ENCODE measurements at places on chromosomes 7 and 10.

- no peak for DNase-seq
Observed at GRCh38 chr10:110710621-110711020, 66.5 kb downstream of the RBM20 start.

- no peak for DNase-seq
Observed at GRCh38 chr7:26369593-26369992, 77.9 kb downstream of the SNX10 start.

DNA sequence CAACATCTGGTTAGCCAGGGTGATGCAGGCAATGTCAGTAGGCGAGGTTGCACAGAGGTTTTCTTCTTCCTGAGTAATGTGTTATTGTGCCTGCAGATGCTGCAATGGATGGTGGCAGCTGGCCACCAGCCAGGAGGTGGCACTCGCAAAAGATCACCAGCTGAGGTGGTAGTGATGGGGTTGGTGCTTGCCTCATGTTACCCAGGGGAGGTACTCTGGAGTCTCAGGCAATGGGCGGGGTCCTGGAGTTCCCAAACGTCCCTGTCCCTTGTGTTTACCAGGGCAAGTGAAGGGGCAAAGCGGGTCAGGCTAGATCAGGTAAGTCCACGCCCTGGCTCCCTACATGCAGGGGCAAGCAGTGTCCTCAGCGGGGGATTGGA is 21.1 kb downstream of the CLRN3 start:
- no peak for DNase-seq

DNA sequence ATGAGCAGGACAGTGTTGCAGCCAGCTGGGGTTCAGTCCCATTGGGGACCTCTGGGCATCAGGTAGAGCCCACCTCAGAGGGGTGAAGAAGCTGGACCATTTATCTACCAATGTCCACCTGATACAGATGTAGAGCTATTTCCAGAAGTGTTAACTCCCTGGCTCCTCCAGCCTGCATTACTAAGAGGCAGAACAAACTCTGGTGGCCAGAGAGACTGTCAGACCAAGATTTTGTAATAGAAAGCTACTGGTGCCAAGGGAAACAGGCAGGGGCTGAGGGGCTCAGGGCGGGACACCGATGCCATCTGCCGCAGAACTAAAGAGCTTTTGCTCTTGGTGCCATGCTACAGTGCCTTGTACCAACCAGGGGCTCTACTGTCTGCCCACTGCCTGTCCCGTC is 268.2 kb upstream of the HABP2 start:
- no peak for DNase-seq

DNA sequence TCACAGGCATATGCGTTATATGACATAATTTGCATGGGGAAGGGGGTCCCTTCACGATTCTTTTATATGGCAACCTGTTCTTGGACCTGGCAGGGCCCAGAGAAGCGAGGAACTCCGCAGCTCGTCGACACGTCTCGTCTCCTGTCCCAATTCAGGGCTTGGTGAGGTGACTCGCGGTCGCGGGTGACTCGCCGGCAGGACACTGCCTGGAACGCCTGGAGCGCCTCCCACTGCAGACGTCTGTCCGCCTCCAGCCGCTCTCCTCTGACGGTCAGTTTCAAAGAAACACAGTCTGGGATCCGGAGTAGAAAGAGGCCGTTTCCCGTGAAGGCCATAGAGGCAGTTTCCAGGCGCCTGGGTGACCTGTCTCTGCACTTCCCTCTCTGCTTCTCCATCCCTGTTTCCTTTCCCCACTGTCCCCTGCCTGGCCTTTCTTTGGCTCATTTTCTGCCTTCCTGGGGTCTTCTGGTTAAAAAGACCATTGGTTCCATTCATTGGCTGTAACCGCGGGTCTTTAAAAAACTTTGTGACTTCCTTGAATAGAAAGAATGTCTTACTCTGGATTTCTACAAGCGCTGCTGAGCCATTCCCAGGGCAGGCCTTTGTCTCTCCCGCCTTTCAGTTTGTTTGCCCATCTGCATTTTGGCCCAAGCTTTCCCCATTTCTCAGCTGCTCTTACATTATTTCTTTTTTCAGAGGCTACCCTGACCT is 1.2 kb downstream of the UPP1 start:
- DNase-seq: no peak

DNA sequence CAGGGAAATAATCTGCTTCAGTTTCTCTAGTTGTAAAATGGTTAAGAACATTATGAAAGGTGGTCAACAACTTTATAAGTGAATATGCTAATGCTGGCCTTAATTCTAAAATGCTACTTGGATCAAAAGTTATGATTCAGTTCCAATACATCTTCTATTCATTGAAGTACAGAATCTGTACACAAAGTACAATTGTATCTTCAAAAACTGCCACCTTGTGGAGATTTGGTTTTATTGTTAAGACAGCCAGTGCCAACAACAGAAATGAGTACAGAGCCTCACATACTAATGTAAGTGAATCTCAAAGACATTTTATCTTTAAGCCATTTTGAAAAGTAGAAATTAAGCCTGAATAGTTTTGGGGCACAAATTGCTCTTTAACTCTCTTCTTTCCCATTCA is 194.0 kb downstream of the CFTR start:
- no peak for DNase-seq

DNA sequence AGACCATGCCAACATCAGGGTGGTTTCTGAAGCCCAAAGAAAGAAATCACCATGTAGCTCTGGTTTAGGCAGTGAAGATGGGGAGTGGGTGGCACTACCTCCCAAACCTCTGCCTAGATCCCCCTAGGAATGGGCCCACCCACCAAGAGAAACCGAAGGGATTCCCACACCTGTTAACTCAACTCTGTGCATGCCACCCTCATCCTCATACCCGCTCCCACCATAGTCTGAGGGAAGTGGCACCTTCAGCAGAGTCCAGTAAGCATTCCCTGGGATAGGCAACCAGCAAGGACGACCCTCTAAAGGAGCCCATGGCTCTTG is 1.7 kb upstream of the PLXNA4 start:
- DNase-seq: no peak

DNA sequence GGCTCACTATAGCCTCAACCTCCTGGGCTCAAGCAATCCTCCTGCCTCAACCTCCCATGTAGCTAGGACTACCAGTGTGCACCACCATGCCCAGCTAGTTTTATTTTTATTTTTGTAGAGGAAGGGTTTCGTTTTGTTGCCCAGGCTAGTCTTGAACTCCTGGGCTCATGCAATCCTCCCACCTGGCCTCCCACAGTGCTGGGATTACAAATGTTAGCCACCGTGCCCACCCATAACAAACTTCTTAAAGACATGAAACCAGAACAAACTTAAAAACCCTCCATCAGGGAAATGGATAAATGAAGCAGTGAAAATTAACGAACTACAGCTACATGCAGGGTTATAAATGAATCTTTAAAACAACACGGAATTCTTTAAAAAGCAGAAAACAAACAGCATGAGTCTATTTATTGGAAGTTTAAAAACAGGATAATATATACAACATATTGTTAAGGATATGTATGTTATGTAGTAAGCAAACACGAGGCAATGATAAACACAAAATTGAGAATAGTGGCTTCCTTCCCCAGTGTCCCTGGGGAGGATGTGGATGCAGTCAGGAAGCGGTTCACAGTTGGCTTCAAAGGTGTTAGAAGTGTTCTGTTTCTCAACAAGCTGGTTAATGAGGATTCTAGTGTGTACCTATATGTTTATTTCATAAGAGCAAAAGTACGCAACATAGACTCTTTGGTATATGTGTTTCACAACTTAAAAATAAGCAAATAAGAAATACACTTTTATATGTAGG is 128.2 kb upstream of the IMMP2L start:
- no peak for DNase-seq

DNA sequence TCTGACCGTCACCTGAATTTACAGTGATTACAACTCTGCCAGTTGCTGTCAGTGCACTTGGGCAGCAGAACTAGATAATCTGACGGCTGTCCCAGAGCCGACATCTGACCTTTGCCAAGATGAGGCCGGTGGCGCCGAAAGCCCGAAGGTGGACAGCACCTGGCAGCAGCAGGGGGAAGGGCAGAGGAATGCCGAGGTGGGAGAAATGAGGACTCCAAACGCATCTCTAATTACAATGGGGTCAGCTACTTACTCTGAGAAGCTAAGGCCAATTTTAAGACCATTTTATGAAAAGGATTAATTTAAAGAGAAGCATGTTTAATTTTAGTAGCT is 33.8 kb downstream of the TRIM8 start:
- DNase-seq: no peak

GRCh38 chr7:5679048-5679812 is 102.2 kb downstream of the RNF216 start:
- no peak for DNase-seq

DNA sequence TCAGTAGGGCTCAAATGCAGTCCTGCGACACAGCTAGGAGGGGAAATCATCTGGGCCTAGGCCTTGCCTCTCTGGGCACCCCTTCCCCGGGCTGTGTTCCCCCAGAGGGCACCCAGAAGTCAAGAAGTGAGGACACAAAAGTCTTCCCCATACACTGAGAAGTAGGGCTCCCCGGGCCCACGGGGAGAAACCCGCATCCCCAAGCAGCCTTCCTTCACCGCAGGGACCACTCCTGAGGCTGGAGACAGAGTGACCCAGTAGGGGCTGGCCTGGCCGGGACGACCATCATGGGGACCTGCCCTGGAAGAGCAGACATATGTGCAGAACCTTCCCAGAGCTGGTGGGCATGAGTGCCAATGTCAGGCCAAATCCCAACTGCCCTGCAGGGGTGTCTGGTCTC is 163.5 kb downstream of the GFRA1 start:
- DNase-seq: no peak

GRCh38 chr10:32149252-32149955 is 93.2 kb upstream of the KIF5B start:
- no peak for DNase-seq

DNA sequence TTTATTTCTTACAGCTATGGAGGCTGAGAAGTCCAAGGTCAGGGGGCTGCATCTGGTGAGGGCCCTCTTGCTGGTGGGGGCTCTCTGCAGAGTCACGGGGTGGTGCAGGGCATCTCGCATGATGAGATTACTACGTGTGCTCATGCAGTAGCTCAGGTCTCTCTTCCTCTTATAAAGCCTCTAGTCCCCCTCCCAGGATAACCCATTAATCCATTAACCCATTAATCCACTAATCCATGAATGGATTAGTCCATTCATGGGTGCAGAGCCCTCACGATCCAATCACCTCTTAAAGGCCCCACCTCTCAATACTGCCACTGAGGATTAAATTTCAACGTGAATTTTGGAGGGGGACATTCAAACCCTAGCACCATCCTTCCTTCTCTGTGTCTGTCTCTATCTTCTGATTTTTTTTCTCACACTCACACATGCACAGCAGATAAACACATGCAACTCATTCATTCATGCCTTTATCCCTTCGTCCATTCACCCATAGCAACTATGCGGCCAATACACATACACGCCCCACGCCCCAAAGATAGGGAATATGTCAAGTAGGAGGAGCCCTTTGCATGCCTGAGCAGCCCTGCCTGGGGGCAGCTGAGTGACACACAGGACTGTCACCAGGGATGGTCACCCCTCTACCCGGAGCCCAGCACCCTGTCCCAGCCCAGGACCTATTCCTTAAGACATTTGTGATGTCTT is 86.5 kb downstream of the C10orf105 start:
- no peak for DNase-seq

All from stimulated activated CD4-positive, alpha-beta T cell treated with anti-CD3 and anti-CD28 coated beads, Interleukin-12 subunit alpha, Interleukin-12 subunit beta, amount 100 ng/mL, for 4 hours (primary cell).